ENCODE measurements at places on chromosomes 7 and 10.

DNA sequence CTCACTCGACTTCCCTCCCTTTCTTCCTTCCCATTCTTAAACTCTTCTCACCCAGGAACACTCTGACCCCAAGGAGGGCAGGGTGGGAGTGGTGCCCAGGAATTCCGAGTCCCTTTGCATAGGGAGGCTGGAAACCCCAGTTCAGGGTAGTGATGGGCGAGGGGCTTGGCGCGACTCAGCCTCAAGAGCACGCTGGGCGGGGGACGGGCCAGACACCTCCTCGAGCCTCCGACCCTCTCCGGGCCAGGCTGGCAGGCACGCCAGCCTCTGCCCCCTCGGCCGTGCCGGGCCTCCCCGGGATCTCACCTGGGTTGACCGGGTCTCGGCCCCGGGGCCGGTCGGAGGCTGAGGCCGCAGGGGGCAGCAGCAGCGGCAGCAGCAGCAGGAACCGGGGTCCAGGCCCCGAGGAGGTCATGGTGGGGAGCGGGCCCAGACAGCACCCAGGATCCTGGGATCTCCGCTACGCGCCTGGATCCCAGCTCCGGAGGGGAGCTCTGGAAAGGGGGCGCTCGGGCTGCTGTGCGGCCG is 457 bp downstream of the PLOD3 start:
- DNase-seq = no peak

DNA sequence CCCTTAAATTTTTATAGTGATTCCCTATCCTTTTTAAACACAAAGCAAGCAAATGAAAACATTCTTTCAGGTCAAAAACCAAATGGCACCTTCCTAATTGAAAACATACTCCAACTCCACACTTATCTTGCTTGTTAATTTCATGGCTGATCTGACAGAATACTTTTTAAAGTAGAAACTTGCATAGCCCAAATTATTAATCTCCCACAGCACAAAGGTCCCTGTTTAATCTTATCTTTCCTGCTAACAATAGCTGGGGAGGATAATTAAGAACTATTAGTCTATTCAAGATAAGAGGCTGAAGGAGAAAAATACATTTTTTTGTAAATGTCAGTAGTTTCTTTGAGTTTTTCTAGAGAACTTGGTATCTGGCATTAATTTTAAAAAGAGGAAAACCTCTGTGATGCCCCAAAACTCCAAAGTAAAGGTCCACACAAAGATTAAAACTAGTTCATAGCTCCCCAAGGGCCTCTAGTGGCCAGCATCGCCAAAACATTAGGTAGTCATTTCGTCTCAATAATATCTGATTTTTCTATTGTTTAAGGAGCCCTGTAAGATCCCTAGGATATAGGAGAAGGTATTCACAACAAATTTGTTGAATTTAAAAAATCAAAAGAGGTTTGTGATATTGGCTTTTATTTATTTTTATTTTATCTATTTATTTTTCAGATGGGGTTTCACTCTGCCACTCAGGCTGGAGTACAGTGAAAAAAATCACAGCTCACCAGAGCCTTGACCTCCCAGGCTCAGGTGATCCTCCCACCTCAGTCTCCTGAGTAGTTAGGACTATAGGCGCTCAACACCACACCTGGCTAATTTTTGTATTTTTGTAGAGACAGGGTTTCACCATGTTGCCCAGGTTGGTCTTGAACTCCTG is 14.7 kb downstream of the CDNF start:
- DNase-seq = peak; percentile 56

- DNase-seq = no peak
These were observed 192.0 kb downstream of the ZNF438 start for GRCh38 chr10:30839652-30840051.

GRCh38 chr7:17934094-17934493 is 6.2 kb downstream of the SNX13 start:
- no peak for DNase-seq

DNA sequence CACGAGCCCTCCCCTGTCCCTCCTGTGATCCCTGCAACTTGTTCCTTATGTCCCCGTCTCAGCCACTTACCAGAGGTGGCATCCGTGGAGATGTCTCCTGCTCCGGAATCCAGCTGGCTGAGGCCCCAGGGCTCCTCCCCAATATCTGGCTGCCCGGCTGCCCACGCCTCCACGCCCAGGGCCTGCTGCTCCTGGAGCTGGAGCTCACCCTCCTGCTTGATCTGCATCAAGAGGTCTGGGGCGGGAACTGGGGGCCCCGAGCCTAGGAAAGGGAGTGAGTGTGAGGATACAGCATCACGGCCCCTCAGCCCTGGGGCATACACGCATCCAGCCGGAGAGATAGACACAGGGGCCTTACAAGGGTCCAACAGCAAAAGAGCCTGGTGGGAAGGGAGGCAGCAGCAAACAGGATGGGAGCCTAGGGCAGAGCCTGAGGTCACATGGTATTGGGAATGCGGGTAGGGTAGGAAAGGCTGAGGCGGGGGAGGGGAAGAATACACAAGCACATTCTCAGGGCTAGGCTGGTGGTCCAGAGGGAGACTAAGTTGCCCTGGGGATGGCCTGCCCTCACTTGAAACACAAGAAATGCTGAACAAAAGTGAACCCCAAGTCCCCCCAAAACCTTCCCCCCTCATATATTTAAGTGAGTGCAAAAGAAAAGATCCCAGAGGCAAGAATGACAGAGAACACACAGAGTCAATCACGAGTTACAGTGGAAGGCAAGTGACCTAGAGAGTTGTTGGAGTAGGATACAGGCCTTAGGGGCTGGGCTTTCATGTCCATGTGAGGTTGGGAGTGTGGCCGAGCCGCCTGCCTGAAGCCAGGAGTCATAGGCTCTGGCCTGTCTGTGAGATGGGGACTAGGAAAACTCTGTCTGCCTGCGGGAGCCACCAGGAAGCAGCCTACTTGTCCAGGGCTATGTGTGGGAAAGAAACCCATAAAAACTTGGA is 16.9 kb upstream of the ZNF777 start:
- DNase-seq = no peak

DNA sequence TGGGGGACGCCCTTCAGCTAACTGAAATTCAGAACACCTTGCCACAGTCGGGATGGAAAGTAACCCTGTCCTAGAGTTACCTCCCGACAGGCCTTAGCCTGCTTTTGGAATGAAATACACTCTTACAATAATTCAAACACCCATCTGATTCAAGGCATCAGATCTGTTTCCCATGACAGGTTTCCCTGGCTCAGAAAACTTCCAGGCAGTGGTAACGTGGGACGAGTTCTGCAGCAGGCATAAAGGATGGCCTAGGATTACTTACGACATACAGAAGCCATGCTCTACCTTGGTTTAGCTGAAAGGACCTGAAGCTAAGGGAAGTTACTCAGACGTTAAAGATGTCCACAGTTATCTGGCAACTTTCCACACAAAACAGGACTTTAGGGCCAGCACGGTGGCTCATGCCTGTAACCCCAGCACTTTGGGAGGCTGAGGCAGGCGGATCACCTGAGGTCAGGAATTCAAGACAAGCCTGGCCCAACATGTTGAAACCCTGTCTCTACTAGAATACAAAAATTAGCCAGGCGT is 5.0 kb downstream of the PAXIP1 start:
- no peak for DNase-seq

GRCh38 chr10:89262086-89263051 is 10.8 kb upstream of the LIPA start:
- DNase-seq = no peak

DNA sequence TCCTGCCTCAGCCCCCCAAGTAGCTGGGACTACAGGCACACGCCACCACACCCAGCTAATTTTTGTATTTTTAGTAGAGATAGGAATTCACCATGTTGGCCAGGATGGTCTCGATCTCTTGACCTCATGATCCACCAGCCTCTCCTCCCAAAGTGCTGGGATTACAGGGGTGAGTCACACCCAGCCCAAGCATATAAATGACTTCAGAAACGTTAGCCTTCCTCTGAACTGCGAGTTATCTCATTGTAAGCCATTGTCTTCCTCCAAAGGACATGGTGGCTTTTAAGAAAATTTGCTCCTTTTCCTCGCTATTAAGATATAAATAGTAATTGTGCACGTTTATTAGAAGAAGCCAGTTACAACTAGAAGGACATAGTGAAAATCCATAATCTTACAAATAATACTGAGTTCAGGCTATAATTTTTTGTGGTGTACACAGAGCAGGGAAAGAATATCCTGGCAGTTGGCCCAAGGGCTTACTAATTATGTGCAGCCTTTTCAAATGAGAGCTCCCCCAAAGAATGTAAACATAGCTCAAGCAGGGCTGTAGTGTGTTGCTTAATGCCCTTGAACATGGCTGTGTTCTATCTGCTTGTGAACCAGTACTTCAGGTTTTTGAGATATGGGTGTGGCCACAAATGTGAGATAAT is 495.8 kb downstream of the PARD3 start:
- peak; percentile 71 for DNase-seq

- DNase-seq = no peak
These were observed 2.8 kb downstream of the KCTD7 start for GRCh38 chr7:66631471-66631870.

DNA sequence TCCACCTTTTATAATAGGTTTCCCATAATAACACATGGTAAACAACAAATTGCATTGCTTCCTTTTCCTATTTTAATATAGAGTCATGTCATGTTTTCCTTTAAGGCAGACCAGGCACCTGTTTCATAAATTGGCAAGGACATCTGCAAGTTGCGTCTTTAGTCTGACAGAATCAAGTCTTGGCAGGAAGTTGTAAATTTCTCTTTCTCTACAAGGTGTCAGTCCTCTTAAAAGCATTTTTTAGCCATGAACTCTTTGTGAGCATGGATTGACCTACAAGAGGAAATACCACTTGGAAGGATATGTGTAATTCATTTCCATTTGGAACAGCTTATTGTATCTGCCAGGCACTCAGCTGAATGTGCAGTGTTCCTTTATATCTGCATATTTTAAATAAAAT is 176.8 kb downstream of the PRKG1 start:
- peak; percentile 51 for DNase-seq

DNA sequence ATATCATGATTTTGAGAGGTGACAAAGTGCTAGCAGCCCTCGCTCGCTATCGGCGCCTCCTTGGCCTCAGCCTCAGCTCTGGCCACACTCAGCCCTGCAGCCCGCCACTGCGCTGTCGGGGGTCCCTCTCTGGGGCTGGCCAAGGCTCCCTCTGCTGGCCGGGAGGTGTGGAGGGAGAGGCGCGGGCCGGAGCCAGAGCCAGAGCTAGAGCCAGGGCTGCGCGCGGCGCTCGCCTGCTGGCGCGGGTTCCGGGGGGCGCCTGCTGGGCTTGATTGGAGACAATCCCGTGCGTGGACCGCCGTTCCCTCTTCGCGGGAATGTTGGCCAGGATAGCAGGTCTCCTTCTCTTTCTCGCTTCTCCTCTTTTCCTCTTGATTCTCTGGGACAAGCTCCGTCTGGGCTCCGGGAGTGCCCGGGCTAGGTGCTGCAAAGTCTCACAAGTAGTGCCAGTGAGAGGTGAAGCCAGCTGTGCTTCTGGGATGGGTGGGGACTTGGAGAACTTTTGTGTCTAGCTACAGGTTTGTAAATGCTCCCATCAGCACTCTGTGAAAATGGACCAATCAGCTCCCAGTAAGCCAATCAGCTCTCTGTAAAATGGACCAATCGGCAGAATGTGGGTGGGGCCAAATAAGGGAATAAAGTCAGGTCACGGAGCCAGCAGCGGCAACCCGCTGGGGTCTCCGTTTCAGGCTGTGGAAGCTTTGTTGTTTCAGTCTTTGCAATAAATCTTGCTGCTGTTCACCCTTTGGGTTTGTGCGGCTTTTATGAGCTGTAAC is 43.4 kb upstream of the ELMO1 start:
- DNase-seq = no peak

DNA sequence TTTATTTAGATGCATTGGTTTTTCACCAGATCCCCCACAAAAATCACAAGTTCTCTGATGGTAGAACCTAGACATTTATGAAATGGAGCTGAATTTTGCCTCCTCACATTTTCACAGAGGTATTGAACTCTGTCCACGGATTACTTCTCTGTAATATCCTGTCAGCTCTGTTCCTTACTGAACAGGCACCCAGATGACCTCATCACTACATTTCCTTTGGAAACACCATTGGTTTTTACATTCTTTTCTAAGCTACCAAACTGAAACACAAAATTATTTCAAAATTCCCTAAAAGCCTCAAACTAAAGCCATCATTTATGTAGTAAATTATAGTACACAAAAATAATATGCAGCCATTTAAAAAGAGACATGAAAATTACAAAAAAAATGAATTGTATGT is 98.3 kb upstream of the KCNIP2 start:
- peak; percentile 76 for DNase-seq

- DNase-seq = no peak
These were observed 567.3 kb downstream of the KCNMA1 start for GRCh38 chr10:77070346-77070745.

DNA sequence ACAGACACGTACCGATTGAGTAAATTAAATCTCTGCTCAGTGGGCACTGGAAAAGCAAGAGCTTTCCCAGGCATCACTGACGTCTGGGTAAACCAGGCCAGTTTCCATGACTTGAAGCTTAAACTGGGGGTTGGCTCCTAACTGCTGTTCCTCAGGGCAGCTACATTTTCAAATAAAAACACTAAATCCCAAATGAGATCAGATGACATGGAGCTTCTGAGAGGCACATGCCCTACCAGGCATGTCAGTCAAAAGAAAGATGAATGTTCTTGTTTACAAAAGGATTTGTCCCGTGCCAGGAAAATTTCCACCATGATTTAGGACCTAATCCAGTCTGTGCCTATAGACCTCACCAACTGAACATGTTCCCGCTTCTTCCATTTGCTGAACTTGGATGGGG is 220.2 kb downstream of the KCNMA1 start:
- DNase-seq = no peak

GRCh38 chr7:99766484-99767099 is 17.4 kb downstream of the CYP3A4 start:
- no peak for DNase-seq

DNA sequence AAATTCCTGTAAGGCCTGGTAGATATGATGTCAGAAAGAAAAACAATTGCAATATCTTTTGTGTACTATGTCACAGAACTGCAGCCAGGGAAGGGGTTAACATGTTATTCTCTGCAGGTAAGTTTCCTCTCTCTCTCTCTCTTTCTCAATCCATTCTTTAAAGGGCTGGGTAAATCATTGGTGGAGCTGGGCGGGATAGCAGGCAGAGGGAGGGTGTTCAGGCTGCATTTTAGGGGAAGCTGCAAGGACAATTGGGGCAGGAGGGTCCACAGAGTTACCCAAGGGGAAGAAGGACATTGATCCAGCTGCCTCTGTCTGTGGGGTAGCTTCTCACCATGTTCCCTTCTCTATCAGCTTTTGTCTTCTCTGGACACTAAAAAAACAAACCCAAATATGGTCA is 153.9 kb upstream of the BMPER start:
- no peak for DNase-seq

- peak; percentile 29 for DNase-seq
These were observed 69.9 kb upstream of the FGL2 start for GRCh38 chr7:77269360-77270093.

DNA sequence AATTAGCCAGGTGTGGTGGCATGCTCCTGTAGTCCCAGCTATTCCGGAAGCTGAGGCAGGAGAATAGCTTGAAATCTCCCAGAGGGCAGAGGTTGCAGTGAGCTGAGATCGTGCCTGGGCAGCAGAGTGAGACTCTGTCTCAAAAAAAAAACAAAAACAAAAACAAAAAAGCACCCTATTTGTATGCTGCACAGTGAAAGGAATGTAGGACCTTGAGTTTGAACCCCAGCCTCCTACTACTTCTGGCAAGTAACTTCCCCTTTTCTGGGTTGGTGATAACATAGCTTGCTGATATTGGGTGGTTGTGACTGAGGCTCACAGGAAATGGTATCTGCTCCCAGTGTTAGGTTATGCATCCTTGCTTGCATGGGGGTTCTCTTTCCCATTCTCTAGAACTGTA is 205.3 kb downstream of the BUB3 start:
- DNase-seq = no peak
